Heart left ventricle (tissue), 16 donors: ENCODE measurements at places on chromosomes 16 and 17. TPM values are rescaled to one million over a fixed set of nuclear protein-coding genes. Genes with fewer than 3 reads are reported as not detected.

Gene TEKT3
- total RNA-seq: 1.0 TPM

DNA sequence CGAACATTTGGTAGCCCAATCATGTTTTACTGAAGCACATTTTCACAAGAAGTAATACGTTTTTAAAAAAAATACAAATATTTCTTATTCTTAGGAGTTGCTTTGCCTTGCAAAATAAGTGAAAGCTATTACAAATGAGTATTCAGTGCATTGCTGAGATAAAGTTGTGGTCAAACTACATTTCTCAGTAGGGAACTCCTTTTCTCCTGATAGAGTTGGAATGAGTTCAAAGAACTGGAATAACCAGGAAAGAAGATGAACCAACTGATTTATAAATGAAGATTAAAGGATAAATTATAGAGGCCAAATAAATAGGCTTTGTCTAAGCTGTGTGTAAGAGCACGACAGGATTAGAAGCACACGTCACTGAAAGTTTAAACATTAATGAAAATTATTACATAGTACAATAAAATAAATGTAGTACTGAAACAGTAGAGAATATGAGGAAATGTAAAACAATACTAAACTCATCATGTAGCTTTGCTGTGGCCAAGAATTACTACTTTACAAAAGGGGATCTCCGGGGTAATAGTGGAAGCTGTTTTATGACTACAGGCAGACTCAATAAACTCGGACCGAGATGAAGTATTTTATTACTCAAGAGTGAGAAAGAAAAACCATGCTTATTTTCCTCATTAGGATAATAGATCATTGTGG, 73.6 kb downstream of the KCNJ2 start:
- no peaks in the 10 kb centered on the region for H3K36me3 ChIP-seq
- H3K27ac ChIP-seq: no peak overlapping the region
- H3K4me3 ChIP-seq: no peak overlapping the region
- DNase-seq: no peak
- no peaks in the 10 kb centered on the region for H3K27me3 ChIP-seq

DNA sequence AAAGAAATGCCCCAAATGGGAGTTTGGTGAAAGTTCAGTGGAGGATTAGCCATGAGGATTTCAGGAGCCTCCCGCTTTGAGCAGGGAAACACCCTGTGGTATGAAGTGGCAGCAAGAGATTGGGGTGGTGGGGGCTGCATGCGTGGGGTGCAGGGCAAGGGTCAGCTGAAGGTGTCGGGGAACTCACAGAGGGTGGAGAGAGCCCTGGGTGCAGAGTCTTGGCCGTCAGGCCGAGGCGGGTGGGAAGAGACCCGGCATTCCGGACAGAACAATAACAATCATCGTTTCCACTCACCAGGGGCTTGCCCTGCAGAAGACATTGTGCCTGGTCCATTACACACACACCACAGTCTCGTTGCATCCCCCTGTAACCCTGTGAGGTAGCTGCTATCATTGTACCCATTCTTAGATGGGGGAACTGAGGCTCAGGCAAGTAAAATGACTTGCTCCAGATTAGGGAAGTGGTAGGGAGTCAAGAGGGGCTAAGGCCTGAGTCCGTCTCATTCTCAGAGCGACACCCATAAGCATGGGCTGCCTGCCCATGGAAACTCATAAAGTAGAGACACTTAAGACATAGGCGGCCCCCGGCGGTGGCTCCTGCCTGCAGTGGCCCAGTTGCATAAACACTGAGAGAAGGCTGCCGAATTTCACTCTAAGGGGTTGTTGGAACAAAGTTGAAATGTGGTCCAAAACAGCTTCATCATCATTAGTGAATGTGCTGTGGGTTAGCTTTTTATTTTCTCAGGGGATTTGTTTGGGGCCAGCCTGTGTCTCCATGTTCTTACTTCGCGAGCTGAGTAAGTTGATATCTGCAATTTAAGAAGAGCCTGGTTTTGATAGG, 93.3 kb downstream of the CMIP start:
- peaks cover 3% of the 10 kb centered on the region for H3K4me1 ChIP-seq
- H3K36me3 ChIP-seq: no peaks in the 10 kb centered on the region
- H3K27me3 ChIP-seq: no peaks in the 10 kb centered on the region
- H3K27ac ChIP-seq: no peak overlapping the region
- no peak overlapping the region for H3K4me3 ChIP-seq
- no peak for DNase-seq

DNA sequence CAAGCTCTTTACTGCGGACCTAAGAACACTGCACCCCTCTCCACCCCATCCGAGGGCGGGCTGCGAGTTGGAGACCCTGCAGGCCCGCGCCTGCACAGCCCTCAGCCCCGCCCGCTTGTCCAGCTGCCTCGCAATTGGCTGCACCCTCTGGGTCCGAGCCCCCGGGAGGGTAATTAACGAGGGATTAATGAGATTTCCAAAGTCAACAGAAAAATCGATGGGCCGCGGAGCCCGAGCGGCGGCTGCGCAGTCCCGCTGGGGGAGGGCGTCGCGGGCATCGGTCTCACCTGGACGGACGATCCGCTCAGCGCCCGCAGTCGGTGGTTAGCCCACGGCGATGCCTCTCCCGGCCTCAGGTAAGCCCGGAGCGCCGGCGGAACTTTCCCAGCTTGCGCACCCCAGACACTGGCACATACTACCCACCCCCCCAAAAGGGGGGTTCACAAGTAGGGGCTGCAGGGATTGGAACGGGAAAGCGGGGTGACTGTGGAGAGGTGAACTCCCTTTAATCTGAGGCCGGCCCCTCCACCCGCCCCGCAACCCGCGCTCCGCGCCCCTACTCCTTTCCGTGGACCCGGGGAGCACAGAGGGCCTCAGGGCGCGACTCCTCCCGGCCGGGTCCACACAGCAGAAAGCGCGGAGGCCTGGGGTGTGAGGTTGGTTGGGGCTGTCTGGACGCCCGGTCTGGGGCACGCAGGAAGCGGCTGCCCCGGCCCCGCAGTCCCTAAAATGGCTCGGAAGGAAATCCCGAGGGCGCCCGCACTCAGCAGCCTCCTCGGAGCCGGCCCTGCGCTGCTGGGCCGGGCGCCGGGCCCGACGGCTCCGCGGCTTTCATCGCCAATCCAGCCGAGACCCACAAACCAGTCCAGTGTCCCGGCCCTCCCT, at the start of gene OTOP3:
TSS of gene OTOP3 (plus strand) at position 314 of the 885 bp plus-strand sequence. CDS start at position 338, 24 bp downstream.
- H3K27me3 ChIP-seq: peaks cover 50% of the 10 kb centered on the region
- H3K27ac ChIP-seq: no peak within 1 kb of the TSS
- H3K4me1 ChIP-seq: peaks cover 4% of the 10 kb centered on the region
- no peak for DNase-seq
- H3K4me3 ChIP-seq: no peak within 1 kb of the TSS

DNA sequence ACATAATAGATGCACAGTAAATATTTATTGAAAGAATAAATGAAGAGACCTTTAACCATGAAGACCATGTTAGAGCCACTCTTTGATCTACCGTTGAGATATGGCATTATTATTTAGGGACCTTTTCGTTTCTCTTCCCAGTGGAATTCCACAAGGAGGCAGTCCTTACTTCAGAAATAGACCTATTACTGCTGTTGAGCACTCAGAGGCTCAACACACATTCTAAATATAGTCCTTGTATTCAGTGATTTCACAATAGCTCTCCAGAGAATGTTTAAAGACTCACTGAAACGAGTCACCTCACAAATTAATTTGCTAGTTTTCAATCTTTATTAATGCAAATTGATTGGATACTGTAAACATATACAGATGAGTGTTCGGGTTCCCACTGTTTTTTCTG, 603.8 kb downstream of the CDH8 start:
- no peaks in the 10 kb centered on the region for H3K36me3 ChIP-seq
- no peak for DNase-seq
- H3K27ac ChIP-seq: no peak overlapping the region
- H3K4me3 ChIP-seq: no peak overlapping the region

Gene NUBP1
- total RNA-seq: 54.8 TPM

GRCh38 chr17:9332132-9332494, 243.5 kb downstream of the STX8 start:
- DNase-seq: no peak
- no peaks in the 10 kb centered on the region for H3K36me3 ChIP-seq
- no peaks in the 10 kb centered on the region for H3K27me3 ChIP-seq
- no peak overlapping the region for H3K4me3 ChIP-seq

DNA sequence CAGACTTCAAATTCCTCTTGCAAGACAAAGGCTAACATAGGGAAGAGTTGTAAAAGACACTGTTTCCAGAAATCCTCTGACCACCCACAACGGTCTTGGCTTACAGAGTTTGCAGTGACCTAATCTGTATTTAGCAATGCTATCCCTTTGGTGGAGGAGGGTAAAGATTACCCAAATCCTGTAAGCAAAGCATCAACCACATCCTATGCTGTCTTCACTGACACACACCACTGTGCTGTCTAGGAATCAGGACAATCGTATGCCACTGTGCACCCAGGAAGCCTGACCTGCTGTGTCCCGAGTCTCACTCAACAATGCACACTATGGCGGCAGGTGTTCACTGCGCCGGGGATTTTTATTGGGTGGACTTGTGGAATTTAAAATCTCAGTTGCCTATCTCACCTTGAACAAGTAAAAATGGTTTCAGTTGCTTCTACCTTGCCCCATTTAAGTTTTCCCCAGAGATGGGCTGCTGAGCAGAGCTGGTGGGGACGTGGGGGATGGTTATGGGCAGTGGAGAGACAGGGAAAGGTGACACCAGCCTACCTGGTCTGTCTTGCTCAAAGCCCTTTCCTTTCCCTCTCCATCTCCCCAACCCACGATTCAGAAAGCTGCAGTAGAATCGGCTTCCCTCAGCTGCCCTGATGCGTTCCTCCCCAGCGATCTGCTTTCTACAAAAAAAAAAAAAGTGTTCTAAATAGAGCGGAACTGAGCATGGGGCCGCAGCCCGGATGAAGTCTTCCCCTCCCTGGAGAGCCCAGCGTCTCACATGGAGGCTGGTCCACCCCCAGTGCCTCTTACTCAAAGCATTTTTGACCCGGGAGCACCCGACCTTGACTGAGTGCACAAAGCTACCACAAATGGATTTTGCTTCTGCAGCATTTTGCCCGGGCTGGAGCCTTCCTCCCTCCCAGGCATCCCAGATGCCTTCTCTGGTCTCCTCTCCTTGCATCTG, 271.5 kb downstream of the SOX9 start:
- H3K27ac ChIP-seq: no peak overlapping the region
- no peaks in the 10 kb centered on the region for H3K27me3 ChIP-seq
- no peaks in the 10 kb centered on the region for H3K36me3 ChIP-seq
- no peaks in the 10 kb centered on the region for H3K4me1 ChIP-seq
- no peak overlapping the region for H3K4me3 ChIP-seq

Gene KCNJ12
- 18.2 TPM for total RNA-seq

Gene NAGS
- 0.23 TPM for total RNA-seq

- peaks cover 20% of the 10 kb centered on the region for H3K27me3 ChIP-seq
- peaks cover 7% of the 10 kb centered on the region for H3K4me1 ChIP-seq
These were observed 9.3 kb downstream of the CTRB2 start for GRCh38 chr16:75197522-75198134.

Gene SALL1
- total RNA-seq: 0.75 TPM

DNA sequence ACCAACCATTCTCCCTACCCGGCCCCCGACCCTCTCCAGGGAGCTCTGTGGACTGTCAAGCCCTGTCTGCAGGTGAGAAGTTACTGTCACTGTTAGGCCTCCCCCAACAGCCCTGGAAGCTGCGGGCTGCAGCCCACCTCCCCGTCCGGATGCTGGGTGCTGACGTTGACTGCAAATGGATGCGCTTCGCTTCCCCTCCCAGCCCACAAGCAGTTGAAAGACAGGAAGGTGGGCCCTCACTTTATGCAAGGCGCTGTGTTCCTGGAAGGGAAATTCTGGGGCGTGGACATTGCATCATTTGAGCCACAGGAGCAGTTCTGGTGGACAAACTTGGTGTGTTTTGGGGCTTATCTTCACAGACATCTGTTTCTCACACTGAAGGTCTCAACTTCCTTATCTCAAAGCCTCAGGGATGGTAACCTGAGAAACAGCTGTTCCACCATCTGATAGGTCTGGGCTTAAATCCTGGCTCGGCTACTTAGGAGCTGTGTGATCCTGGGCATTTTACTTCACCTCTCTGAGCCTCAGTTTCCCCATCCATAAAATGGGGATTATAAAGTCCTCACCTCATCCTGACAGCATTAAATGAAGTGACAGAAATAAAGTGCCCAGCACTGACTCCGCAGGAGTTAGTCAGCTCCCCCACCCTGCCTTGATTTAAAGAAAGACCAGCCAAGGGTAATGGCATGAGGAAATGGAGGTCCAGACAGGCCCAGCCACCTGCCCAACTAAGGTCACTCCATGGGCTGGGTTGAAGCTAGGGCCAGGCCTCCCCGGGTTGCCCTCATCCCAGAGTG, 4.6 kb upstream of the DRC7 start:
- no peaks in the 10 kb centered on the region for H3K36me3 ChIP-seq
- H3K4me1 ChIP-seq: peaks cover 4% of the 10 kb centered on the region
- no peak overlapping the region for H3K27ac ChIP-seq
- H3K27me3 ChIP-seq: no peaks in the 10 kb centered on the region

- no peaks in the 10 kb centered on the region for H3K36me3 ChIP-seq
- no peaks in the 10 kb centered on the region for H3K27me3 ChIP-seq
- no peaks in the 10 kb centered on the region for H3K4me1 ChIP-seq
- H3K4me3 ChIP-seq: no peak overlapping the region
These were observed 54.3 kb upstream of the MED13 start for GRCh38 chr17:62119373-62119772.

Gene MYH8
- 0.12 TPM for total RNA-seq

GRCh38 chr17:79627184-79627765, 16.4 kb upstream of the RBFOX3 start:
- DNase-seq: no peak
- peaks cover 56% of the 10 kb centered on the region for H3K27me3 ChIP-seq
- H3K27ac ChIP-seq: no peak overlapping the region

GRCh38 chr16:86195863-86196630, 297.1 kb downstream of the IRF8 start:
- H3K36me3 ChIP-seq: no peaks in the 10 kb centered on the region
- no peak overlapping the region for H3K27ac ChIP-seq

GRCh38 chr17:17779015-17779611, 57.7 kb downstream of the SREBF1 start:
- no peak overlapping the region for H3K4me3 ChIP-seq
- peak; percentile 63 for DNase-seq
- H3K4me1 ChIP-seq: peaks cover 61% of the 10 kb centered on the region
- no peaks in the 10 kb centered on the region for H3K27me3 ChIP-seq
- H3K27ac ChIP-seq: peak overlapping the region; percentile 11

GRCh38 chr17:55421179-55421934, at the start of gene MMD:
Gene MMD (minus strand): TSS chr17:55421835. CDS start chr17:55421695, 140 bp downstream.
- peak; percentile 37 for DNase-seq
- H3K4me3 ChIP-seq: peak within 1 kb of the TSS; percentile 96
- H3K27me3 ChIP-seq: no peaks in the 10 kb centered on the region

- no peak overlapping the region for H3K27ac ChIP-seq
- H3K36me3 ChIP-seq: no peaks in the 10 kb centered on the region
- DNase-seq: no peak
- no peak overlapping the region for H3K4me3 ChIP-seq
- no peaks in the 10 kb centered on the region for H3K27me3 ChIP-seq
- H3K4me1 ChIP-seq: no peaks in the 10 kb centered on the region
These were observed 39.5 kb downstream of the CMIP start for GRCh38 chr16:81483970-81484595.

GRCh38 chr16:29745121-29745852, 503 bp downstream of the C16orf54 start:
- no peak for DNase-seq
- H3K36me3 ChIP-seq: no peaks in the 10 kb centered on the region
- peaks cover 21% of the 10 kb centered on the region for H3K4me1 ChIP-seq
- no peak overlapping the region for H3K27ac ChIP-seq

GRCh38 chr16:57536306-57537193, at the start of gene CCDC102A:
Gene CCDC102A (minus strand): TSS chr16:57536571. CDS start chr16:57529177, 7,394 bp downstream.
- peaks cover 37% of the 10 kb centered on the region for H3K4me1 ChIP-seq
- peak within 1 kb of the TSS; percentile 93 for H3K4me3 ChIP-seq
- no peaks in the 10 kb centered on the region for H3K36me3 ChIP-seq
- DNase-seq: peak; percentile 48
- no peaks in the 10 kb centered on the region for H3K27me3 ChIP-seq
